DND-41 (cell line): ENCODE measurements at places on chromosomes 5 and 9.

- H3K4me1 ChIP-seq = no peaks in the 10 kb centered on the region
- no peaks in the 10 kb centered on the region for H3K36me3 ChIP-seq
- H3K4me3 ChIP-seq = no peak overlapping the region
- H3K27ac ChIP-seq = no peak overlapping the region
- no peak for DNase-seq
- no peaks in the 10 kb centered on the region for H3K27me3 ChIP-seq
Observed at GRCh38 chr5:123599171-123599570, 87.2 kb downstream of the CSNK1G3 start.

DNA sequence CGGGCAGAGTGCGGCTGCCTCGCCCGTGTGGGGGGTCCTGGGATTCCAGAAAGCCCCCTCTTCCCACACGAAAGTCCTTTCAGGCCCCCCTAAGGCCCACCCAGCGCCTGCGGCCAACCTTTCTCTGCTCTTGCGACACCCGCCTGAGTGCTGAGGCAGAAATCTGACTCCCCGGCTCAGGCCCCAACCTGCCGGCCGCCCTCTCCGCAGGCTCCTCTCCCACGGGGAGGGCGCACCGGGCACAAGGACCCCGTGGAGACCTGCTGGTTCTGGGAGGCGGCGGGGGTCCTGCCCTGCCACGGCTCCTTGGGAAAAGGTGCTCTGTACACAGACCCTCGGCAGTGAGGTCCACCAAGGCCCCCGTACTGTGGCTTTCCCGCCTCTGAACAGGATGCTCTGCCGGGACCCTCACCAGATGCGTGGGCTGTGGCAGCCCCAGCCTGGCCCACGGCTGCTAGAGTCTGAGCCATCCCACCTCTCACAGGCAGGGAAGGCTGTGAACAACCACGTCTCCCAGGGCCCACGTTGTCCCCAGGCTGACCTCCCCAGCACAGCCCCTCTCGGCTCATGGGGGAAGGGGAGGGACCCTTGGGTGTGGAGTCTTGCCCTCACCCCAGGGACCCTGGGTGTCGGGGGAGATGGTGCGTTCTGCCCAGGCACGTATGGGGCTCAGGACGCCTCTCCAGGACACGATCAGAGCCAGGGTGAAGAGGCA is 41.5 kb upstream of the EGFL7 start:
- H3K27ac ChIP-seq = peak overlapping the region; percentile 93
- H3K4me3 ChIP-seq = no peak overlapping the region
- no peaks in the 10 kb centered on the region for H3K36me3 ChIP-seq
- DNase-seq = no peak
- H3K27me3 ChIP-seq = no peaks in the 10 kb centered on the region
- H3K4me1 ChIP-seq = peaks cover 78% of the 10 kb centered on the region

- H3K27ac ChIP-seq = no peak overlapping the region
- peaks cover 42% of the 10 kb centered on the region for H3K27me3 ChIP-seq
- H3K4me3 ChIP-seq = no peak overlapping the region
- H3K36me3 ChIP-seq = no peaks in the 10 kb centered on the region
Observed at GRCh38 chr5:170651604-170652277, 131.8 kb upstream of the GABRP start.

- DNase-seq = no peak
- no peaks in the 10 kb centered on the region for H3K27me3 ChIP-seq
- no peaks in the 10 kb centered on the region for H3K36me3 ChIP-seq
- H3K4me1 ChIP-seq = no peaks in the 10 kb centered on the region
- H3K27ac ChIP-seq = no peak overlapping the region
- no peak overlapping the region for H3K4me3 ChIP-seq
Observed at GRCh38 chr5:116699332-116699731, 124.7 kb upstream of the SEMA6A start.

DNA sequence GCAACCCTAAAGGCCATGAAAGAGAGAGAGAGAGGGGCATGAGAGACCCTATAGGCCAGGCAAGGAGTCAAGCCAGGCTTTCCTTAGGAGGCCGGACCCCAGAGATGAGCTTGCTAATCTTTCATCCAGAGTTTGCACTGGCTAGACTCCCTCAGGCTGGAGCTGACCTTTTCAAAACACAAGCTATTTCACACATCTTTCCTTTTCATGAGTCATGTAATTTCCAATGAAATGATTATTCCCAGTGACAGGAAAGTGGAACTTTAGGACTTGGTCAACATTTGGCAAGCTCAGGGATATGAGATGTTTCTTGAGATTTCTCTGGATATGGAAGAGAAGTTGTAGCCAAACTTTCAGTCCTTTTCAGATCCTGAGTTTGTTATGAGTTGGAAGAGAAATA is 117.7 kb downstream of the TARS1 start:
- H3K36me3 ChIP-seq = no peaks in the 10 kb centered on the region
- no peaks in the 10 kb centered on the region for H3K4me1 ChIP-seq
- no peak for DNase-seq
- H3K27me3 ChIP-seq = no peaks in the 10 kb centered on the region
